CD4-positive, alpha-beta memory T cell (primary cell): ENCODE measurements at places on chromosomes 2 and 18. TPM values are rescaled to one million over a fixed set of nuclear protein-coding genes. Genes with fewer than 3 reads are reported as not detected.

SLC25A52 gene
- not detected for polyA plus RNA-seq

ACVR1C gene
- 2.4 TPM for polyA plus RNA-seq

MGAT4A gene
- 223 TPM for polyA plus RNA-seq

ABCB11 gene
- not detected for polyA plus RNA-seq

ST8SIA3 gene
- polyA plus RNA-seq, result not detected

TSGA10 gene
- polyA plus RNA-seq, result 17.0 TPM
